ENCODE measurements at places on chromosomes 16 and 17. TPM values are rescaled to one million over a fixed set of nuclear protein-coding genes. Genes with fewer than 3 reads are reported as not detected.

DNA sequence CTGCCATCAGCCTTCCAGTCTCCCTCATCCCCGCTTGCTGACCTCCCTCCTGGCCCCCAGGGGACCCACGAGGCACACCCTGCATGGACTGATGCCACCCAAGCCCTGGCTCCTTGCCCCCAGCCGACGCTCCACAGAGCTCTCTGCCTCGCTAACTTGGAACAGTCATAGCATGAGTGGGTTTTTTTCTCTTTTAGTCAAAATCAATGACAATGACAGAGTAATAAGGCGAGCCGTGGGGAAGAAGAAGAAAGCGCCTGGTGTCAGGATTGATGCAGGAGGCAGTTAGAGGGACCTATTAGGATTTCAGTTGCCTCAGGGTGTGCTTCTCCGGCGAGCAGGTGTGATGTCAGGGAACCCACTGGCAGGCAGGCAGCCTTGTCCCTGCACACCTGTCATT, 176.3 kb upstream of the TNRC6C start:
- DNase-seq, result no peak

DNA sequence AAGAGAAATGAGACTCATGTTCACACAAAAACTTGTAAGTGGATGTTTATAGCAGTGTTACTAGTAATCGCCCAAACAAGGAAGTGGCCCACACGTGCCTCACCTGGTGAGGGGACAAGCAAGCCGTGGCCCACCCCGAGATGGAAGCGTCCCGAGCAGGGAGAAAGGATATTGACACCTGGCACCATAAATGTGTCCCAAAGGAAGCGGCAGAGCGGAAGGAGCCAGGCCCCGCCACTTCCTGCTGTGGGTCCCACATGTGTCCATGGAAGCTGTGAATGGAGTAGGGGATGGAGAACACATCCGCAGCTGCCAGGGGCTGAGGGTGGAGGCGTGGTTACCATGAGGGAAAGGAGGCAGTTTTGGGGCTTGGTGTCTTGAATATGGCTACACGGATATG, 18.9 kb downstream of the KCNJ18 start:
- DNase-seq, result no peak

- no peak for DNase-seq
These were observed 258.2 kb upstream of the TNRC6C start for GRCh38 chr17:77700165-77700881.

DNA sequence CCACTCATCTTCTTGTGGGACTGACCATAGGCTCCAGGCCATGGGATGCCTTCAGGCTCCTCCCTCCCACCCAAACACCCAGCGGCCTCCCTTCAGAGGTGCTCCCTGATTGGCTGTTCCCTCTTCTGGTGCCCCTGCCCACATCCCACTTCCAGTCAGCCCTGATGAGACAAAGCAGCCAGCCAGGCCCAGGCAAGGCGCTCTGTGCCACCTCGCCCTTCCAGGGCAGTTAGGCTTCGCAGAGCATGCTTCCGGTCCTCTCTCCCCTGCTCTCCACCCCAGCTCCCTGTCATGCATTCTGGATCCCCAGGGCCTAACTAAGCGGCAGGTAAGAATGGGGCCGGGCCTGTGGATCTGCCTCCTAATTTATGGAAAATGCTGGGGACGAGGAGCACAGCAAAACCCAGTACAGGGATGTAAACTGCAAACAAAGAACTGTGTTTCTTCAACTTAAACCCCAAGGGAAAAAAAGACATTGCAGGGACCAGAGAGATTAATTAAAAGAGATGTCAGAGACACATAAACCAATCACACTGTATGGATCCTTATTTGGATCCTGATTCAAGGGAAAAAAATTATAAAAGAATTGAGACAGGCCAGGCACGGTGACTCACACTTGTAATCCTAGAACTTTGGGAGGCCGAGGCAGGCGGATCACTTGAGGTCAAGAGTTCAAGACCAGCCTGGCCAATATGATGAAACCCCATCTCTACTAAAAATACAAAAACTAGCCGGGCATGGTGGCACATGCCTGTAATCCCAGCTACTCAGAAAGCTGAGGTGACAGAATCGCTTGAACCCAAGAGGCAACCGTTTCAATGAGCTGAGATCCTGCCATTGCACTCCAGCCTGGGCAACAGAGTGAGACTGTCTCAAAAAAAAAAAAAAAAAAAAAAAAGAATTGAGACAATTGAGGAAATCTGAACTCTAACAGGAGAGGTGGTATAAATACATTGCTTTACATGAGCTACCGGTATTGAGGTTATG, 26.0 kb downstream of the ZDHHC7 start:
- no peak for DNase-seq

GRCh38 chr17:77721846-77722160, 236.7 kb upstream of the TNRC6C start:
- DNase-seq, result no peak

DNA sequence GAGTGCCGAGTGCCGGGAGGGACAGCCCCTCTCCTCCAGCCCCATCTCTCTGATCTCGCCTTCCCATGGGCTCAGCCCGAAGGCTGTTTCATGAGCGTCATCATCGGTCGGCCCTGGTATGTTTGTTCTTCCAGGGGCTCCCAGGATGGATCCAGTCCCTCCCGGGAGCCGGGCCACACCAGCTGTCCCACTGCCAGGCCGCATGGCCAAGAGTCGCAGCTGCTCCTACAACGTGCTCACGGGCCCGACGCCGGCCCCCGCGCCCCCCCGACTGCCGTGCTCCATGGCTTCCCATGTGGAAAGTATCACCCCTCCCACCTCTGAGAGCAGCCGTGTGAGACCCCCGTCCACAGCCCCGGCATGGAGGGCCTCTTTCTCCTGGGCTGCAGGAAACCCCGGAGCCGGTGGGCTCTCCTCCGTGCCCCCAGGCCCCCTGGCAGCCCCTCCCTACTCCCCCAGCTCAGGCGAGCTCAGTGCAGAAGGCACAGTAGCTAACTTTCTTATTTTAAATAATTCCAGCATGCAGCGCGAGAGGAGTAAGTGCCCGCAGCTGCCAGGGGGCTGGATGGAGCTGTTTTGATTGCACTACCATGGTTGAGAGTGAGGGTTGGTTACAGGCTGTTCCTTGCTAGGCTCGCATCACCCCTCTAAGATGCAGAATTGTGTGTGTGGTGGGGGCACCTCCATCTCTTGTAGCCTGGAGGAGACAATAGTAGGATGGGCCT, 26.6 kb upstream of the GSE1 start:
- DNase-seq, result no peak

DNA sequence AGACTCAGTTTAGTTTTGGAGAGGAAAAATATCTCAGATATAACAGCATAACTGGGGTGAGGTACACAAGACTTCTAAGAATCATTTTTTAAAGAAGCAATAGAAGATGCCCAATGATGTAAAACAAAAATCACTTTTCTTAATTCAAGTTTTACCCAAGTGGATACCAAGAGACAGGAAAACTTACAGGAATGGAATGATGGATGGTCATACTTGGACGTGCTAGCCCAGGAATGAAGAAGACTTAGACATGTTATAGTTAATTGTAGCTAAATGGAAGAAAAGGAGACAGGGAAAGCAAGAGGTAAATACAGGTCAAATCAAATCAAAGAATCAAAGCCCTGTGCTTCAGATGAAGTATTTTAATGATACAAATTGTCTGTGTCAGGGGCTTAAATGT, 312.7 kb upstream of the KCNJ16 start:
- DNase-seq, result no peak

GRCh38 chr17:71762526-71762925, 358.3 kb upstream of the SOX9 start:
- DNase-seq, result no peak

- DNase-seq, result no peak
These were observed 100.3 kb upstream of the KIF2B start for GRCh38 chr17:53722407-53722806.

The SRCAP gene
- 6.1 TPM for total RNA-seq

The PDILT gene
- not detected for total RNA-seq

The CHD9NB gene
- total RNA-seq, result 0.42 TPM

The ARHGDIG gene
- 0.09 TPM for total RNA-seq

The KRT14 gene
- total RNA-seq, result 20.7 TPM

The HNF1B gene
- total RNA-seq, result 0.05 TPM

The ERN2 gene
- 0.42 TPM for total RNA-seq
